ENCODE measurements at places on chromosomes 6 and 20.

- peak; percentile 34 for DNase-seq
Measured at GRCh38 chr6:16639684-16640480, 121.4 kb downstream of the ATXN1 start.

DNA sequence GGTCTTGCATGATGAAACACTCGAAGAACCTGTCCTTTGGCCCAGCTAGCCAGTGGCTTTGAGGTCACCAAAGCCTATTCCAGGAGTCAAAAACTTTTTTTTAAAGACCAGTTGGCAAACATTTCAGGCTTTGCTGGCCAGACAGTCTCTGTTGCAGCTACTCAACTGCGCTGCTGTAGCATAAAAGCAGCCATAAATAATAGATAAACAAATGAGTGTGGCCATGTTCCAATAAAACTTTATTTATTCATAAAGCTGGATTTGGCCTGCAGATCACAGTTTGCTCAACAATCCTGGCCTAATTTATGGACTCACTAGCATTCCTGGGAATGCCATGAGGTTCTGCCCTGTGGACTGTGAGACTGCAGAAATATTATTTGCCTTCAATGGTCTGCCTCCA, 68.8 kb upstream of the LTV1 start:
- DNase-seq = no peak

DNA sequence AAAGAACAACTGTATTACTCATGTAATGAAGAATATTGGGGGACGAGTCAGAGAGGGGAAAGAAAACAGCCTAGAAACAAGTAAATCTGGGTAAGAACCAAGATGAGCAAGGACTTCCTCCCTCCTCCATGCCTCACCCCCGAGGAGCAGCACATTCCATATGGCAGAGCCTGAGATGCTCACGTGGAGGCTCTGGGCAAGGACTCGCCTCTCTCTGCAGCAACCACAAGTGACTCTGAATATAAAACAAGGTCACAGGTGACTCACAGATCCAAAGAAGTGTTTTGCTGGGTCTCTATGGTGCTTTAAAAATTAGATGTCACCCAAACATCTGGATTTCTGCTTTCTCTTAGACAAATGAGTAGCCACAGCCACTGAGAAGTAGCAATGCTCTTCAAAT, 453.0 kb upstream of the SULF2 start:
- DNase-seq = no peak

- DNase-seq = no peak
Measured at GRCh38 chr20:47295921-47296426, 60.5 kb downstream of the ZMYND8 start.

GRCh38 chr20:38776363-38776762, 28.1 kb downstream of the ACTR5 start:
- peak; percentile 21 for DNase-seq

GRCh38 chr6:20559924-20560551, 25.8 kb downstream of the CDKAL1 start:
- no peak for DNase-seq

- DNase-seq = no peak
Measured at GRCh38 chr20:1711826-1712601, 54.4 kb upstream of the SIRPG start.

- DNase-seq = no peak
Measured at GRCh38 chr20:1934721-1935573, 39.7 kb downstream of the SIRPA start.

- no peak for DNase-seq
Measured at GRCh38 chr6:15386110-15386755, 140.4 kb downstream of the JARID2 start.

DNA sequence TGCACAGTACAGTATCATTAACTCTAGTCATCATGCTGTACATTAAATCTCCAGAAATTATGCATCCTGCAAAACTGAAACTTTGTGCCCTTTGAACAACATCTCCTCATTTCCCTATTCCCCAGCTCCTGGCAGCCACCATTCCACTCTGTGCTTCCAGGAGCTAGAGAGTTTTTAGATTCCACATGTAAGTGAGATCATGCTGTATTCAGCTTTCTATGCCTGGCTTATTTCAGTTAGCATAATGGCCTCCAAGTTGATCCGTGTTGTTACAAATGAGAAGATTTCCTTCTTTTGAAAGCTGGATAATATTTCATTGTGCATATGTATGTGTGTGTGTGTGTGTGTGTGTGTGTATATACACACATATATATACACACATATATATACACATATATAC, 86.9 kb upstream of the SLC24A3 start:
- no peak for DNase-seq

DNA sequence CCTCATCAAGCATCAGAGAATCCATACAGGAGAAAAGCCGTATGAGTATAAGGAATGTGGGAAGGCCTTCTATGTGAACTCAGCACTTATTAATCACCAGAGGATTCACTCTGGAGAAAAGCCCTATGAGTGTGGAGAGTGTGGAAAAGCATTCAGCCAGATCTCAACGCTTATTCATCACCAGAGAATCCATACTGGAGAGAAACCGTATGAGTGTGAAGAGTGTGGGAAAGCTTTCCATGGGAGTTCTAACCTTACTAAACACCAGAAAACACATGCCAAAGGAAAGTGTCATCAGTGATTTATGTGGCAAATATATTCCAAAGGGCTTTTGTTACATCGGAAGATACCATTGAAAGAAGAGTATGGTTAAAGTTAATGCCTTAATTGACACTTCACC, 25.4 kb downstream of the ZKSCAN8 start:
- DNase-seq = no peak

DNA sequence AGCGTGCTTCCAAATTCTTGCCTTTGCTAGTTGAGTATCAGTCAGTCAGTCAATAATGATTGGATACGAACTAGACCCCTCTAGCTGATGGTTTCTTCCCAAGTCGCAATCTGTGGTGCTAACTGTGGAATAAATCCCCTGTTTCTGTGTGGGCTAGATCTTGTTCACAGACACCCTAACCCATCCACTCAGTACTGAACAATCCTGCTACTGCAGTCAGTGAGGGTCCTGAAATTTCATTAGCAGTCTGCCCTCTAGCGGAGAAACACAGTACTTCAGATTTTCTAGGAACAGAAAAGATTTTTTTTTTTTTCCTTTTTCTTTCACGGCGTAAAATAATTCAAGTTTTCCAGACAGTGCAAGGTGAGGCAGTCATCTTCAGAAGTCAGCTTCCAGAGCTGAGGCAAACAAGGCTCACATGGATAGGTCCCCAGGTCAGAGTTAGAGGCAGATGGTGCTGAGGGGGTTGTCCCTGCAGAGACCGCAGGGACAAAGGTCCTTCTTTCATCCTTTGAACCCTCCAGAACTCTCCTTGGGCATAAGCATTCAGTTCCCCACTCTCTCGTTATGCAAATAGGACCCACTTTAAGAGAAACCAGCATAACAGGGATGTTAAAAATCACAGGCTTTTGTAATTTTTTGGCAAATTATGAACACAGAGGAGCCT, 119.6 kb downstream of the SCML4 start:
- DNase-seq = no peak

- no peak for DNase-seq
Measured at GRCh38 chr6:169702840-169703246, 917 bp downstream of the C6orf120 start.

- no peak for DNase-seq
Measured at GRCh38 chr20:44008806-44009678, 94.4 kb downstream of the TOX2 start.

GRCh38 chr6:45445749-45446549, 68.2 kb upstream of the SUPT3H start:
- DNase-seq = no peak

GRCh38 chr6:131791476-131791875, 16.3 kb upstream of the ENPP1 start:
- DNase-seq = no peak

GRCh38 chr6:113654396-113654795, 202.7 kb upstream of the MARCKS start:
- DNase-seq = no peak

DNA sequence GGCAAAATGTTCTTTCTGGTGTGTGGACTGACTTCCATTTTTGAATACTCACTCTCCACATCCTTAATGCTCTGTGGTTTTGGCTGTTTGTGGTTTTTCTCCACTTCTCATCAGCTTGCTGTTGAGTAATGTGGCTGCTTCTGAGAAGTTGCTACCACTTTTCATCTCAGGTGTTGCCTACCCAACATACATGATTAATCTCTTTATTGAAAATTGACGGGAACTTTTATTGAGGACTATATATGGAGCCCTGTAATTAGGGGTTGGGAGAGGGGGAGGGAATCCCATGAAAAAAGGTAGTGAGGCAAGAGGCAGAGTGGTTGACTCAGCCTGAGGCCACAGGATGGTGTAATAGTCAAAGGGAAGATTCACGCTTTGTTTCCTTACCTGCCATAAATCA, 17.6 kb downstream of the IL22RA2 start:
- DNase-seq = peak; percentile 47

DNA sequence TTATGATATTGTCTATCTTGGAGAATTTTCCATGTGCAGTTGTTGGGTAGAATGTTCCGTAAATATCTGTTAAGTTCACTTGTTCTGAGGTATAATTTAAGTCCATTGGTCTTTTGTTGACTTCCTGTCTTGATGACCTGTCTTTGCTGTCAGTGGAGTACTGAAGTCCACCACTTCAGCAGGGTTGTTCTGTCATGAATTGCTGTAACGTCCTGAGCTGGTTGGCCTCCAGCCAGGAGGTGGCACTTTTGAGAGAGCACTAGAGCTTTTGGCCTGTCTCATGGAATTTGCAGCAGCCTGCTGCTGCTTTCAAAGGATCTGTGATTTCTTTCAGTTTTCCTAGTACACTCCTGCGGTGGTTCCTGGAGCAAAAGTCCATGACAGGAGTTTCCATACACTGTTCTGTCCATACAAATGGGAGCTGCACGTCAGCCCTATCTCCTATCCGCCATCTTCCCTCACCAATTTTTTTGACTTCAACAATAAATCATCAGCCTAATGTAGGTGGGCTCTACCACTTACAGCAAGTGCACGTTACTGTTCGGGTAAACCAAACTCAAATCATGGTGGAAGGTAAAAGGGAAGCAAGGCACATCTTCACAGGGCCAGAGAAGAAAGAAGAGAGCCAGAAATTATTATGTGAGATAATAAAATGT, 46.9 kb upstream of the TRERF1 start:
- no peak for DNase-seq

Data from GM06990 (cell line).